ENCODE measurements at places on chromosomes 4 and X. TPM values are rescaled to one million over a fixed set of nuclear protein-coding genes. Genes with fewer than 3 reads are reported as not detected.

The AWAT2 gene
- not detected for total RNA-seq

The UGT2A1 gene
- total RNA-seq = not detected

The PABPC4L gene
- 0.94 TPM for total RNA-seq

The GAGE12J gene
- not detected for total RNA-seq

The C4orf51 gene
- total RNA-seq = not detected

The SAT1 gene
- 66.0 TPM for total RNA-seq

The ERCC6L gene
- total RNA-seq = 0.94 TPM

The DDX53 gene
- total RNA-seq = not detected

The PDE5A gene
- total RNA-seq = 11.9 TPM

The SCD5 gene
- 270 TPM for total RNA-seq

All from parietal lobe (tissue), 2 donors.